ENCODE measurements at places on chromosomes 5 and 9.

DNA sequence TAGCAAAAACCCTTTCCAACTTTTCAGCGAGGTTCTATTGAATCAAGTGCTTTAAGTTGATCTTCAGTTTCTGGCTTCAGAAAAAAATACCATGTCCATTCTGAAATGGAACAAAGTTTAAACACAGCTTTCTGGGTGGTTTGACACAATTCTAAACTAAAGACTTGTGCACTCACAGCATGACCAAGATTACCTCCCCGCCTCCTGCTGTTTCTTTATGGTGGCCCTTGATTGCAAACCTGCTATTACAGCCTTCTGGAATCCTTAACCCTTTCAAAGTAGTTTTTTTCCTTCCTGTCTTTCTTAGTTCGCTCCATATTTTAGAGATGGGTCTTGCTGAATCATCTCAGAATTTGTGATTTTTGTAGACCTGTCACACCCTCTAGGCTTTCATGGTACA lies 135.9 kb upstream of the FBN2 start:
- DNase-seq: no peak

- DNase-seq: no peak
Observed at GRCh38 chr9:109730228-109730627, 49.8 kb upstream of the PALM2AKAP2 start.

GRCh38 chr9:105191508-105192121 lies 52.8 kb upstream of the SLC44A1 start:
- DNase-seq: no peak

- no peak for DNase-seq
Observed at GRCh38 chr9:130636648-130637020, 27.8 kb upstream of the PRDM12 start.

Data from stimulated activated CD4-positive, alpha-beta T cell treated with anti-CD3 and anti-CD28 coated beads, Interleukin-4, amount 100 ng/mL, for 1 hour (primary cell).